ENCODE measurements at places on chromosomes 5 and 9.

GRCh38 chr9:136512651-136513071, 29.8 kb upstream of the SEC16A start:
- DNase-seq = no peak
- H3K36me3 ChIP-seq = peaks cover 3% of the 10 kb centered on the region
- H3K27me3 ChIP-seq = no peaks in the 10 kb centered on the region
- H3K4me3 ChIP-seq = no peak overlapping the region

GRCh38 chr9:120109242-120109641, 470.7 kb downstream of the CDK5RAP2 start:
- no peak for DNase-seq
- H3K4me1 ChIP-seq = no peaks in the 10 kb centered on the region
- no peaks in the 10 kb centered on the region for H3K27me3 ChIP-seq
- H3K27ac ChIP-seq = no peak overlapping the region
- no peak overlapping the region for H3K4me3 ChIP-seq
- H3K36me3 ChIP-seq = no peaks in the 10 kb centered on the region

DNA sequence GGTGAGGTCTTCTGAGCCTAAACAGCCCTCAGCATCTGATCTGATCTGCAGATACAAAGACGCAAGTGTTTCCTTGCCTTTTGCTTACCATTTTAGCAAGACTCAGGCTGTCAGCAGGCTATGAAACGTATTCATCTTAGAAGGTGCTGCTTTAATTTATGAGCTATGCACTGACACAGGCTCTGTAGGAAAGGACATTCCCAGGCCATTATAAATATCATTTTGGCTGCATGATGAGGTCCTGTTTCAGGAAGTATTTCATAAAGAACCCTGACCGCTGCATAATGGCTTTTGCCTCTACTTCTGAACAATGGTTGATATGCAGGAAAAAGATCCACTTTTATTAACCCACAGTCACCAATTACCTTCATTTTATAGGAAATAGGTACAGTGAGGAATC, 98.4 kb upstream of the CAST start:
- H3K36me3 ChIP-seq = no peaks in the 10 kb centered on the region
- DNase-seq = no peak
- H3K27me3 ChIP-seq = no peaks in the 10 kb centered on the region
- no peak overlapping the region for H3K27ac ChIP-seq
- no peak overlapping the region for H3K4me3 ChIP-seq
- peaks cover 7% of the 10 kb centered on the region for H3K4me1 ChIP-seq

GRCh38 chr9:107224252-107224651, 58.8 kb upstream of the RAD23B start:
- no peak overlapping the region for H3K4me3 ChIP-seq
- no peak for DNase-seq
- peaks cover 3% of the 10 kb centered on the region for H3K27me3 ChIP-seq
- H3K27ac ChIP-seq = no peak overlapping the region

GRCh38 chr5:28305891-28306290, 1267.5 kb upstream of the CDH9 start:
- DNase-seq = no peak
- no peaks in the 10 kb centered on the region for H3K36me3 ChIP-seq
- no peaks in the 10 kb centered on the region for H3K27me3 ChIP-seq
- H3K4me3 ChIP-seq = no peak overlapping the region
- H3K27ac ChIP-seq = no peak overlapping the region
